ENCODE measurements at places on chromosomes 11 and 22.

GRCh38 chr22:33922349-33922681 lies 2.0 kb upstream of the LARGE1 start:
- peak; percentile 34 for DNase-seq

DNA sequence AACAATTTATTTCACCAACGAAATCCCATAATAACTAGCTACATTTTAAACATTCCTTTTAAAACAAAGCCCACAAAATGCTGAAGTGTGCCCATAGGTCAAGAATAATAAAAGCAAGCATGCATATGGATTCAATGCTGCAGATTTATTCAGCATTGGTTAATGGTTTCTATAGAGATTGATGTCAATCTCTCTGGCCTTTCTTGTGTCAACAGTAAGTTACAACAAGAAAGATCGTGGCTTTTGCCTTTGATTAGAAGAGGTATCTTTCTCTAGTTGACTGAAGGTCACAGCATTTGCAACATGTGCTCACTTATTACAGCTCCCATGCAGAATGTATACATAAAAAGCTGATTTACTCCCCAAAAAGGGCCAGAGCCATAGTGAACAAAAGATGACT lies 1.4 kb upstream of the SOX6 start:
- DNase-seq: no peak

DNA sequence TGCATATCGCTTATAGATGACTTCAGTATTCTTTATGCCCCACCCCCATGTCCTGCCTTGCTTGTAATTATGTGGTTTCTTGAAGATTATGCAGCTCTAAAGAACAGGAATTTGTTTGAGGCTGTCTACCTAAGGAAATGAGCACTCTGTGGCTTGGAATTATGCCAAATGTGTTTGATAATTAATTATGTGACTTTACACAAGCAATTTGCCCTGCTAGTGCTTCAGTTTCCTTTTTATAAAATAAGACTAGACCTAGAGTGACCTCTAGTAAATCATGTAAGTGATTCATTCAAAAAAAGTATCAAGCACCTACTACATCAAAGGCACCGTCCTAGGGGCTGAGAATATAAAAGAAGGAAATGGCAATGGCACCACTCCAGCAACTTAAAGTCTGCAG lies 491.5 kb upstream of the KIRREL3 start:
- DNase-seq: no peak

DNA sequence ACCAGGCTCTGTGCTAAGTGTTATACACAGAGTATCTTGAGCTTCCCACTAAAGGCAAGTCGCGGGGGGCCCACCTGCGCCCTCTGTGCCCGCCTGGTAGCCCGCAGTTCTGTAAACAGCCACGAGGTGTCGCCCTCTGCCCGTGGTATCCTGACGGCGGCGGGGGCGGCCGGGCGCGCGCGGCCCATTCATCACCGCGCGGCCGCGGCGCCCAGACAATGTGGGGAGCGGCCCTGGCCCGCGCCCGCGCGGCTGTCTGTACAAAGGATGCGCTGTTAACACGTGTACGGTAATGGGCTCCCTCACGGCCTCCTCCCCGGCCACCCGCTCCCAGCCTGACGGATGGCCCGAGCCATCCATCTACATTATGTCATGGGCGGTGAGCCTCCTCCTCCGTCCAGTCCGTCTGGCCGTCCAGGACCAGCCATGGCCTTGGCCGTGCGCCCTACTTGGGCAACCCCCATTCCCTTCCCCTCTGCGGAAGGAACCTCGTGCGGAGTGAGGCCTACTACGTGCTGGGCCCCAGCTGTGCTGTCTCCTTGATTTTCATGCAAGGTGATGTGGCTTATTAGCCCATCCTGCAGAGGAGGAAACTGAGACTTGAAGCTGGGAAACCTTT lies 99.4 kb downstream of the MIAT start:
- DNase-seq: peak; percentile 36

DNA sequence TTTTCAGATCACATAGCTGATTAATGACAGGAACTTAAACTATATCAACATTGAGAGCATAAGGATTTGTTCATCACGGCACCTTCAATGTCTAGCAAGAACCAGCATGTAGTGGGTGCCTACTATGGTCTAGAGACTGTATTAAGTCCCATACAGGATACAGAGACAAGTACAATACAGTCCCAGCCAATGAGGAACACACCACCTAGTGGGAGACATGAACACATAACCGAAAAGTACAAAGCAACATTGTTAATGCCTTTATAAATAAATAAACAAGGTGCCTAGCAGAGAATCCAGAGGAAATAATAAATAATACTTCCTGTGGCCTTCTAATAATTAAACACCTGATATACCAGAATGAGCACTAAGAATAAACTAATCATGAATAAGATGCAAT lies 87.7 kb upstream of the OPCML start:
- DNase-seq: no peak

GRCh38 chr11:120303004-120303637 lies 22.0 kb upstream of the TLCD5 start:
- DNase-seq: peak; percentile 80

GRCh38 chr11:7665473-7666291 lies 7.6 kb downstream of the CYB5R2 start:
- peak; percentile 44 for DNase-seq

- peak; percentile 28 for DNase-seq
Measured at GRCh38 chr11:44775366-44775984, 48.7 kb downstream of the TSPAN18 start.
